SJCRH30 (cell line): ENCODE measurements at places on chromosomes 16 and 17. TPM values are rescaled to one million over a fixed set of nuclear protein-coding genes. Genes with fewer than 3 reads are reported as not detected.

DNA sequence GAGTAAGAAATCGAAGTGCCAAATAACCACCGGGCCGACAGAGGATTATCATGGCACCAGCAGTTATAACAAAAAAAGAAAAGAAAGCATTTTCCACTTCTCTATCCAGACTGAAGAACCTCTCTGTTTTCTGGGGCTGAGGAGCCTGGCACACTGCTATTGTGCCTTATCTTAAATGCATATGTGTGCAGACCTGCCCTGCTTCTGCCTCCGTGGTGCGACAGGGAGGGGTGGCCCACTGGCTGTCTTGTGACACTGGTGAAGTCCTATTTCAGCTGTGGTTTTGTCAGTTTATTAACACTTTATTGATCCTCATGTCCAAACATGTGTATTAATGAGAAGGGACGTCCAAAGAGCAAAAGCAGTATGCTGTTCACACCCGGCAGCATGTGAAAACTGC lies 55.4 kb downstream of the CDK5R1 start:
- DNase-seq, result no peak

- DNase-seq, result no peak
Observed at GRCh38 chr17:15309793-15310192, 31.6 kb downstream of the TEKT3 start.

DNA sequence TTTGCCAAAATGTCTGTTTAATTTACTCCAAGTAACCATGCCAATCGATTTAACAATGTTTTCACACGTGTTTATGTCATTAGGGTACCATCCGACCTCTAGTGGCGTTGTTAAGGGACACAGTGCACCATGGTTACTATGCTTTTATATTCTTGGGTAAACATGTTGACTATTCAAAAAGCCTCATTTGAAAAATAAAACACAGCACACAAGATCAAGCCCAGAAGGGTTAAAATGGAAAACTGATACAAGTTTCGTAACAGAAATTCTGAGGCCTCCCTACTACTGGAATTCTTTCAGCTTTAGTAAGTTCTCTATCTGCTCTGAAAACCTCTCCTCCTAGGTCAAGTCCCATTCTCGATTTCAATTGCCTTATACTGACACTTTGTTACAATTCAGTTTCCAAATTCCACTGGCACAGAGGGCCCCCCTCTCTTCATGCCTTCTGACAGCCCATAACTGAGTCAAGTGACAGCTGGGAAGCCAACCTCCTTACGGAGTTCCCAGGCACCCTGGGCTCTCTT lies 2.1 kb downstream of the CFAP20 start:
- DNase-seq, result no peak

GRCh38 chr16:27429981-27430441 lies 28.0 kb downstream of the IL21R start:
- DNase-seq, result no peak

- no peak for DNase-seq
Observed at GRCh38 chr17:12492450-12492849, 173.2 kb upstream of the MYOCD start.

GRCh38 chr16:50146479-50147435 lies 6.3 kb upstream of the TENT4B start:
- no peak for DNase-seq

DNA sequence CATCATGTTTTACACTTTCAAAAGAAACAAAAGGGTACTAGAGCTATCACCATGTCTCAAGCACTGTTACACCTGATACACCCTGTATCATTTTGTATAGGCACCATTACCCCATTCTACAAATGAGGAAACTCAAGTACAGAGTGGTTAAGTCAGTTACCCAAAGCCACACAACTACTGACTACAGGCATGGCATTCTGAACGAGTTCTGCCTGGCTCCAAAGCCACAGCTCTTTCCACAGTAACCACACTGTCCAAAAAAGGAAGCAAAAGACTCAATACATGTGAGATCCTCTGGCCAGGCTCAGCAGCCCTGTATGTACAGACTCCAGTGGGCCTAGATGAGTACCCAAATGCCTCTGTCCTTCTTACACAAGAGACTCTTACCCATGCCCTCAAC lies 4.7 kb downstream of the DYNC1LI2 start:
- DNase-seq, result no peak

GRCh38 chr17:19019041-19019941 lies 14.7 kb upstream of the FAM83G start:
- DNase-seq, result peak; percentile 88

- no peak for DNase-seq
Observed at GRCh38 chr16:47395733-47396498, 64.9 kb downstream of the ITFG1 start.

GRCh38 chr17:13263746-13264145 lies 245.9 kb upstream of the ELAC2 start:
- no peak for DNase-seq

- no peak for DNase-seq
Observed at GRCh38 chr17:80692931-80693467, 148.4 kb downstream of the RPTOR start.

DNA sequence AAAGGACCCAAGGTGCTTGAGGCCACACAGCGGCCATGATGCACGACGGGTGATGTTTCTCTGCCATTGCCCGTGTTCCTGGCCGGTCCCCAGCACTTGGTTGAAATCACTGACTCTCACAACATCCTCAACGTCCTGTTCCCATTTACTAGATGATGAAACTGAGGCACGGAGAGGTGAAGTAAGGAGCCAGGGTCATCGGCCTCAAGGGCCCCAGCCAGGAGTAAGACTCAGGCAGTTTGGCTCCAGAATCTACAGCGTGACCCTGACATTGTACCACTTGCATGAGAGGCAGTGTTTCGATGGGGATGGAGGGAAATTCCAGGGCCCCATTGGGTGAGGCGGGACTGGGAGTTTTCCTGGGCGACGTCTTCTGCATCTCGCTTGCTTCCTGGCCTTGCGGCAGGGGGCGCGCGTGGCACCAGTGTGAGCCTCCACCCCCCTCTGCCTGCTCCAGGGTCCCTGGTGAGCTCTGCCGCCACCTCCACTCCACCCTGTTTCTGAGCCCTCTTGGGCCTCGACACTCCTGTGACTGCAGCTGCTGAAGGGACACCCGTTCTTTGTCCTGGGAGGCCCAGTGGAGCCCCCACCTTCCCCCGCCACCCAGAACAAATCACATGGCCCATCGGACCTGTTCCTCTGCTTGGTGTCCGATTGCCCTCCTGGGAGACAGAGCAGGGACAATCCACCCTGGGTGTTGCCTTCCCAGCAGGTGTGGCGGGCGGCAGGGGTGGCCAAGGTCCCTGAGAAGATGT lies 133.0 kb upstream of the GSE1 start:
- DNase-seq, result peak; percentile 88

- DNase-seq, result no peak
Observed at GRCh38 chr17:30952638-30953393, 18.0 kb upstream of the RNF135 start.

DNA sequence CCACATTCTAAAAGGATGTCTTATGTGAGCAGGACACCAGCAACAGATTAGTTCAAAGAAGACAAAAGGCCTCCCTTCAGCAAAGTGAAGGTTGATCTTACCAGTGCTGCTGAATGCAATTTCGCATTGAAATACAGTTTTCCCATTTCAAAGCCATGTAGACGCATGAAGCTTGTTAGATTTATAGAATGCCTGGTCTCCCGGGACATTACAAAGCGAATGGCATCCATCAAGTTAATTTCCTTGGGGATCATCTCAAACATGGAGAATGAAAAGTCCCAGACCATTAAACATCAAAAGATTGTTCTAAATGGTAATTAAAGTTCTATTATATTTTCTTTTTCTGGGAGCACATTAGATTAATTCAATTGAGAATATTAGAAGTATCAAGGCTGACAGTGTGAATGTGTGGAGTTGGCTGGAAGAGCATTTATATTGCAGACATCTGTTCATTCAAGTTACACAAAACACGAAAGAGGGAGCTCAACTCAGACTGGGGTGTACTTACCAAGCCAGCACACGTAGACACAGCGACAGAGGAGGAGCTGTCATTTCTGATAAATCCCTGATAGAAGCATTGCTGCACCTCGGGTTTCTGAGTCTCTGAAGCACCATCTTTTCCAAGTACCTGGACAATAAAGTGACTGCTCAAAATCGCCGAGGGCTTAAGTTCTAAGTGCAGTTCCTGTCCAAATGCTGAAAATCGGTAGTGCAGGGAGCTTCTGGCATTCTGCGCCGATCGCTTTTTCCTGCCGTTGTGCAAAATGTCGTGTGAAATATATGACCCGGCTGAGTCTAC lies 3.8 kb downstream of the ADAMTS18 start:
- DNase-seq, result no peak

GRCh38 chr17:64505340-64506200 lies 519 bp downstream of the DDX5 start:
- peak; percentile 79 for DNase-seq

PPY gene
- total RNA-seq, result not detected in 2 replicates

CD300LG gene
- total RNA-seq, result not detected in 2 replicates

CTDNEP1 gene
- 36.1 and 36.9 TPM in 2 replicates for total RNA-seq

CCR7 gene
- total RNA-seq, result 0.05 TPM in 1 of 2 replicates, not detected in the other

PRSS36 gene
- total RNA-seq, result 0.43 and 0.51 TPM in 2 replicates

DNAAF8 gene
- 0.06 and 0.25 TPM in 2 replicates for total RNA-seq

KRTAP9-7 gene
- not detected in 2 replicates for total RNA-seq

PNMT gene
- 0.71 TPM in 1 of 2 replicates, not detected in the other for total RNA-seq

SLC5A11 gene
- 0.06 and 0.25 TPM in 2 replicates for total RNA-seq

TNFSF13 gene
- total RNA-seq, result 0.40 and 0.41 TPM in 2 replicates
